ENCODE measurements at places on chromosomes 11 and 22.

GRCh38 chr11:134267461-134267860 is 8.7 kb upstream of the GLB1L3 start:
- no peak for DNase-seq

GRCh38 chr22:27212617-27213177 is 555.3 kb downstream of the MIAT start:
- no peak for DNase-seq

GRCh38 chr22:38317995-38318715 is 922 bp upstream of the CSNK1E start:
- DNase-seq, result no peak

DNA sequence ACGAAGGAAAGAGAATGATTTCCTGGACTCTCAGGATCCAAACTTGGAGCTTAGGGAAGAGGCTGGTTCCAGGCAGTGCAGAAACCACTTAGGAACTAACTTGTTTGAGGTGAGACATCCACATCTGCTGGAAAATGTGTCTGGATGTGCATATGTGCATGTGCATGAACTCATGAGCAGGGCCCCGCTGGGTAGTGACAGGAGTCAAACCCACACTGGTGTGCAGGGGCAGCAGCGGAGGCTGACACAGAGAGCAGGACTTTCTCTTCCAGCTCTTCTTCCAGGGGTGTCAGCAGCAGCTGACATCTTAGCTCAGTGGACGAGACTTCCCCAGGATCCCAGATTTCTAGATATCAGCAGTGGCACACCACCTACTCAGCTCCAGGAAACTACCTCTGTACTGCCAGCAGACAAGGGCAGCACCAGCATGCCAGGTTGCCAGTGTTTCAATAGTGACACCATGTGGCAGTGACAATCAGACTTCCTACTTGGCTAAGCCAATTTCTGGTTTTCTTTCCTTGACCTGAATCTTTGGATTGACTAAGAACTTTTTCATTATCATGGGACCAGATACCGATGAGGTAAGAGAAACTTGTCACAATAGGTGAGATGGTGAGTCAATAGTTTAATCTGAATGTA is 227.5 kb upstream of the ZC3H12C start:
- DNase-seq, result no peak

GRCh38 chr11:106306942-106307341 is 229.5 kb downstream of the AASDHPPT start:
- no peak for DNase-seq

DNA sequence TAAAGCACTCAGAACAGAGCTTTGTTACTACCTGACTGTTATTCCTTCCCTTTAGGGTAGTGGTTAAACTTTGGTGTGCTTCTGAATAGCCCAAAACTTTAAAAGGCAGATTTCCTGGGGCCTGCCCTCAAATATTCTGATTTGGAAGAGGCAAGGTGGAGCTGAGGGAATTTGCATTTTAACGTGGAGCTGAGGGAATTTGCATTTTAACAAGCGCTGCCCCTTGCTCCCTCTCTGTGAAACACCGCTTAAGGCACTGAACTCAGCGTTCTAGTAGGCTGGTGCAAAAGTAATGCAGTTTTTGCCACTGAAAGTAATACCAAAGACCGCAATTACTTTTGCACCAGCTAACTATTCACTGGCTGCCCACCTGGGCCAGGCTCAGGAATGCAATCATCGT is 35.0 kb downstream of the TPST2 start:
- no peak for DNase-seq

GRCh38 chr11:473962-474785 is 24.1 kb downstream of the PTDSS2 start:
- DNase-seq, result no peak

- DNase-seq, result no peak
These were observed 22.3 kb downstream of the MMP27 start for GRCh38 chr11:102683277-102683676.

GRCh38 chr22:38554281-38554680 is 15.7 kb downstream of the DMC1 start:
- no peak for DNase-seq

GRCh38 chr11:66064571-66064970 is 5.5 kb upstream of the PACS1 start:
- no peak for DNase-seq

DNA sequence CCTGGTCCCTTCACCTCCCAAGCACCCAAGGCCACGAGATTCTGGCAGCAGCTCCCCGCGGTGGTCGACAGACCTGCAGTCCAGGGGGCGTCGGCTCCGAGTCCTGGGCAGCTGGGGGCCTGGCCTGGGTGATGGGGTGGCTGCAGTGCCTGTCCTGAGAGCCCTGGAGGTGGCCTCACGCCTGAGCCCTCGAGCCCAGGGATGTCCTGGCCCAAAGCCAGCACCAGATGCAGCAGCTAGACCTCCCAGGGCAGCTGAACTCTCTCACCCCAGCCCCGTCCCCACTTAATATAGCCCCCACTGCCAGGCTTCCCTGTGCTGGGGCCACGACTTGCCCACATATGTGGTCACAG is 6.6 kb downstream of the LMNTD2 start:
- DNase-seq, result no peak

- DNase-seq, result no peak
These were observed 79.1 kb upstream of the KCNQ1OT1 start for GRCh38 chr11:2778630-2779498.

GRCh38 chr11:74731301-74732094 is at the start of gene CHRDL2:
CHRDL2 (minus strand) TSS chr11:74731426; CDS start chr11:74730888, 538 bp downstream.
- DNase-seq, result no peak

GRCh38 chr11:78514922-78515502 is 59.7 kb downstream of the NARS2 start:
- no peak for DNase-seq

DNA sequence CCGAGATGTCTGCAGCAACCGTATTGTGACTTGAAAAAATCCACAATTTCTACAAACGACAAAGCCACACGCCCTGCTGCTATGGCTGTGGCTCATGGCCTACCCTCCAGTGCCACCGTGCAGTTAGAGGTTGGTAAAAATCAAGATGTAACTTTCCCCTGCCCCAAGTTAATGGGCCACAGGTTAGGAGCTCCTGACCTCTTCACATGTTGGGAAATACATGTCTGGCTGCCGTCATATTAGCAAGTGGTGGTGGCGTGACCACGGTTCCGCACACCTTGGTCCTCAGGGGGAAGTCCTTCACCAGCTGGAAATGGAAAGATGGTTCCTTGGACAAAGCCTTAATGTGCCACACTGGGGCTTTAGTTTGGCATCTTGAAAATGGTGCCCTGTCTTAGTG is 27.4 kb upstream of the CCND1 start:
- no peak for DNase-seq
